ENCODE measurements at places on chromosomes 12 and 14.

DNA sequence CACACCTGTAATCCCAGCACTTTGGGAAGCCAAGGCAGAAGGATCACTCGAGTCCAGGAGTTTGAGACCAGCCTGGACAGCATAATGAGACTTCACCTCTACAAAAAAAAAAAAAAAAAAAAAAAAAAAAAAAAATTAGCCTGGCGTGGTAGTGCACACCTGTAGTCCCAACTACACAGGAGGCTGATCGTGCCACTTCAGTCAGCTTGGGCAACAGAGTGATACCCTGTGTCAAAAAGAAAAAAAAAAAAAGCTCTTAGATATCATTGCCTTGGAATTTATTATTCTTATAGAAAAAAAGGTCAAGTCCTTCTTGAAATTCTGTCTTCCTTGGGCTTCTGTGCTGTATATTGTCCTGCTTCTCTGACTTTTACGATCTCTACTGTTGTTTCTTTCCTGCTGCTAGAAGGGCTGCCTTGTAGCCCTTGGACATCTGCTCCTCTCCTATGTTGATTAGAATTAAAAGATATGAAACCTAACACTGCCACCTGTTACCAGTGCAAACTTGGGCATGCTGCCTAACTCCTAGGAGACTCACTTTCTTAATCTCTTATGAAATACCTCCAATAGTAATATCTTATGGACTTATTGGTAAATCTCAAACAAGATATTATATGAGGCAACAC, 5.7 kb downstream of the TMEM19 start:
- no peak for DNase-seq

- no peak for DNase-seq
Observed at GRCh38 chr12:97520106-97520505, 57.5 kb downstream of the RMST start.

GRCh38 chr14:95993768-95994592, 45.2 kb upstream of the C14orf132 start:
- peak; percentile 61 for DNase-seq

DNA sequence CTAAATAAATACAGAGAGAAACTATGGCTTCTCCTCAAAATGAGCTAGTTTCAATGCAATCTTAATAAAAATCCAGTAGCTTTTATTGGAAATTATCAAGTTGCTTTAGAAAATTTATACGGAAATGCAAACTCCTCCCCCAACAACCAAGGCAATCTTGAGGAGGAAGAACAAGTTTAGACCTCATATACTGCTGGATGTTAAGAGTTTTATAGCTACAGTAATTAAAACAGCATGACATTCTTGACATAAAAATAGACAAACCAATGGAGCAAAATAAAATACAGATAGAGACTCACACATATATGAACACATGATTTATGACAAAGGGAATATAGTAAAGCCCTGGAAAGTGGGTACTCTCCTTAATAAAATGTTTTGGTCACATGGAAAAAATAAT, 368.7 kb downstream of the C12orf75 start:
- DNase-seq: no peak

DNA sequence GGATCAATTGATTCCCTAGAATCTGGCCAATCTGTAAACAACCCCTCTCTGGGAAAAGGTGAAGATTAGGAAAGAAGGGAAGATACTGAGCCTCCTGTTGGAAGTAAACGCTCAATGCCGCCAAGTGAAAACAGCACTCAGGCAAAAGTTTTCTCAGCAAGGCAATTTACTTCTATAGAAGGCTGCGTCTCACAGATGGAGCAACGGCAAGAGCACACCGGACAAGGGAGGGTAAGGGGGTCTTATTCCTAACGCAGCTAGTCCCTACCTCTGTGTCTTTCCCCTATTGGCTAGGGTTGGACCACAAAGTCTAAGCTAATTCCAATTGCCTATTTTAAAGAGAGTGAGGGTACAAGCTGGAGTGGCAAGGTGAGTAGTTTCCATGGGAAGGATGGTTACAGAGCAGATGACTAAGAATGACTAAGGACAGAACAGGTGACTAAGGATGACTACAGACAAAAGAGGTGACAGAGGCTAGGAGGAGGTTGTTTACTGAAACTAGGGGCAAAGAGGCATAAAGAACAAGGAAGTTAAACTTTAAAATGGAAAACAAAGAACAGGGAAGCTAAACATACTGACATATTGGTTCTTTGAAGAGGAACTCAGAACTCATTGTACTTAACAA, 5.6 kb upstream of the TTC9 start:
- DNase-seq: no peak
